Stimulated activated CD4-positive, alpha-beta T cell treated with anti-CD3 and anti-CD28 coated beads, Interleukin-1b, Interleukin-23, amount 100 ng/mL, for 4 hours (primary cell): ENCODE measurements at places on chromosomes 6 and 20.

DNA sequence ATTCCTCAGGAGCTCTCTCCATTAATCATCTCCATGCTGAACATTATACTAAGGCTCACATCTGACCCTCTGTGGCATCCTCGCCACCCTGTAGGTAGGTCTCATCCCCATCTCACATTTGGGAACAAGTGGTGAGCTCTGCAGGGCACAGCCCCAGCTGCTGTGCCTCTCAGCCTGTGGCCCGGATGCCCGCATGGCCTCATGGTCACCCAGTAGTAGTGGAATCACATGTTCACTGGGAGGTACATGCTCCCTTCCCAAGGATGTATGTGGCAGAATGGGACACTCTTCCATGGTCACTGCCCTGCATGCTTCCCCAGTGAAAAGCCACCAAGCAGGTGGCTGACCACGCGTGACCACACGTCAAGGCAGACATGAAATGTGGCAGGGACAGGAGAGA is 26.3 kb upstream of the APMAP start:
- no peak for DNase-seq

GRCh38 chr6:6881438-6882225 is 226.1 kb upstream of the RREB1 start:
- no peak for DNase-seq

DNA sequence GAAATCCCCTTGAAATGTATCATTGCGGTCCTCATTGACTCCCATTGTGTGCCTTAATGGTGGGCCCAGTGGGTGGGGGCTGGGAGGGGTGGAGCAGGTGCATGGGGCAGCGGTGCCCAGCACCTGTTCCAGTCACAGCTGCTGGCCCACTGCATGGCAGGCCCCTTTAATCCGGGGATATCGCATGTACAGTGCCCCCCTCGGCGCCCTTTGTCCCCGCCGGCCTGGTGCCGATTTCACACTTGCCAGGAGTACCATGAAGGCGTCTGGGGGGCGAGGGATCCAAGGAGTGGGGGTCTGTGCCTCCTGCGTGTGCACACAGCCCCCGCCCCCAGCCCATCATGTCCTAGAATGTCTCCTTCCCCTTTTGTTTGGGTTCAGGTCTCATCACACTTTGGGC is 2.8 kb downstream of the SNAI1 start:
- DNase-seq = no peak

GRCh38 chr20:19855416-19855815 is 97.4 kb downstream of the RIN2 start:
- no peak for DNase-seq

DNA sequence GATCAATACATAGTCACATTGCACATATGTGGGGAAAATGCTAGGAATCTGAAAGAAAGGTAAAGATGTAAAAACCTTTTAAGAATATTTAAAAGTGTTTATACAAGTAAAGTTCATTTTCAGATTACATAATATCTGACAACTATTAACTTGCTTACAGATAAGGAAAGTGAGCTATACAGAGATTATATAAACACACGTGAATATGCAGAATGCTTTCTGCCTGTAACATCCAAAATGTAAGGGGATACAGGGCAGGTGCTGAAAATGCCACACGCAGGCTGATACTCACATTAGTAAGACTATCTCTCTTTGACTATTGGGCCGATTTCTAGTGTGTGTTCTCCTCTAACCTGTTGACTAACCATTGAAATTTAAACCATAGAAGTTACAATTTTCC is 17.9 kb upstream of the MAP7 start:
- DNase-seq = no peak

- DNase-seq = no peak
Measured at GRCh38 chr6:168156742-168157265, 77.8 kb upstream of the FRMD1 start.
